ENCODE measurements at places on chromosomes 3 and 15.

DNA sequence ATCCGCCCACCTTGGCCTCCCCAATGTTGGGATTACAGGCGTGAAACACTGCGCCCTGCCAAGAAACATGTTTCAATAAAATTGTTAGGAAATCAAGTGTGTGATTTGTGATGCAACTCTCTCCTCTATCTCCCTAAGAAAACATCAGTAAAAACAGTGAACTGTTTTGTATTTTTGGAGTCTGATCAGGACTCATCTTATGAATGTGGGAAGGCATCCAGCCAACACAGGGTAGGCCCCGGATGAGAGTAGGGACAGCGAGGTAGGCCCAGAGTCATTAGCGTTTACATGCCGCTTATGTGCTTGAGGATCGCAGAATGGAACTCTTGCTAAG is 884 bp upstream of the GLYCTK start:
- no peak for DNase-seq

DNA sequence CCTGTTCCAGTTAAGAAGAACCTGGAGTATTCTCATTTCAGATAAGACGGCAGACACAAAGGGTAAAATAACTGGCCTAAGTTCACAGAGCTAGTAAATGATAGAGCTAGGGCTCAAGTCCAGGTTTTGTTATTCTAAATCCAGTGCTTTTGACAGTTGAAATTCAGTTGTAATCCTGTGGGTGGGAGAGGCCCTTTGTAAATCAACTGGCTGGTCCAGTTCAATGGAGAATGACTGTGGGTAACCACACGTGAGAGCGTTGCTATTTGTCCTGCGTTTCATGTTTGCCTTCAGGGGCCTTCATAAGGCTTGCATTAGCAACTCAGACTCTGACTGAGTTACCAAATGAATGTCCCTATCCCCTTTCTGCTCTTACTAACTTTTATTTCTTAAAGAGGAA is 24.2 kb upstream of the CD96 start:
- DNase-seq, result no peak

- DNase-seq, result no peak
Measured at GRCh38 chr3:4954256-4955000, 24.8 kb upstream of the BHLHE40 start.

DNA sequence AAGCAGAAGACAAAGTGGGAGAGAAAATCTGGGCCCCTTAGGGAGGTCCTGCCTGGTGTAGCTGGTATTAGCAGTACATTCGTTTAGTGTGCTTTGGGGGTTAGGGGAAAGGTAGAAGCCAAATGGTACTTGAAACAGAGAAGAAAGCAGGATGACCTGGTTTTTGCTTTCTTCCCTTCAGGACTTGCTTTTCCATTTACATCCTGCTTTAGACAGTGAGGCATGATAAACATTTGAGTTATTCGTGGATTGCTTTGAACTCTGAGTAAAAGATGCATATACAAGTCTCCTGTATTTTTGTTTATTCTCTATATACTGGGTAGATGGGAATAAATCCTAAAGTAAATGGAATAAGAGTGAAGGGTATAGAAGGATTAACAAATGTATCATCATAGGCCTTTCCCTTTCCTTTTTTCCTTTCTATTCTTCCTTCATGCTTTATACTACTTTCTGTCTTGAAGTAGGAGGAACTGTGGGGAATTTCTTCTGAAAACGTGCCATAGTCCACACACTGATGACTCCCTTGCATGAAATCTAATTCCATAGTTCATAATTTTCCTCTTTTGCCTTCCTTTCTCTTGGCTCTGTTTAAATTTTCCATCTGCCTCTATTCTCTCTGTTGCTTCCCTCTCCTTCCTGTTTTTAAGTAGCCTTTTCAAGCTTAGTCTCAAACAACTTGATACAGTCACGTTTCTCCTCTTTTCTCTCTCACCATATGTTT is 139.5 kb upstream of the RBMS3 start:
- DNase-seq, result peak; percentile 10

- DNase-seq, result no peak
Measured at GRCh38 chr3:152865668-152866245, 30.8 kb downstream of the P2RY1 start.

- DNase-seq, result no peak
Measured at GRCh38 chr15:61545763-61546162, 316.7 kb upstream of the RORA start.

DNA sequence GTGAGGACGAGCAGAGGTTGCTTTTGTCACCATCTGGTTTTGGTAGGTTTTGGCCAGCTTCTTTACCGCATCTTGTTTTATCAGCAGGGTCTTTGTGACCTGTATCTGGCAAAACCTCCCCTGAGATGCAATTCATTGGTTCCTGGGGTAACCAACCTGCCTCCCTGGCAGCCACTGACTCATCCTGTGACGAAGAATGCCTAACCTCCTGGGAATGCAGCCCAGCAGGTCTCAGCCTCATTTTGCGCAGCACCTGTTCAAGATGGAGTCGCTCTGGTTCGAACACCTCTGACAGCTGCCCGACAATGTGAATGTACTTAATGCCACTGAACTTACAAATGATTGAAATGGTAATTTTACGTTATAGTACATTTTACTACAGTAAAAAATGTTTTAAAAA is 6.8 kb upstream of the ADAMTS17 start:
- no peak for DNase-seq

DNA sequence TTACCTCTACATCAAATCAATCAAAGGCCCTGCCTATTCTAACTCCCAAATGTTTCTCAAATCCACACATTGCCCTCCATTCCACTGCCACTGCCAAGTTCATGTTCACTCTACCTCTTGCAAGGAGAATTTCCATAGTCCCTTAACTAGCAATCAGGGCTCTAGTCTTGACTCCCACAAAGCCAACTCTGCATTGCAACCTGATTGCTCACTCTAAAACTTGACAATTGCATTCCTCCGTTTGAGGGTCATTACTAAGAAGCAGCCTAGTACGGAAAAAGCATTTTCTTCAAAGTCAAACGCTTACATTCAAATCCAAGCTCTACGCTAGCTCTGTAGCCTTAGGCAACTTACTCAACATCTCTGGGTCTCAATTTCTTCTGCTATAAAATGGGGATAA is 1.2 kb downstream of the CPA3 start:
- no peak for DNase-seq

- no peak for DNase-seq
Measured at GRCh38 chr15:63077952-63078351, 35.4 kb downstream of the TPM1 start.

- DNase-seq, result no peak
Measured at GRCh38 chr3:139263798-139264197, 80.0 kb upstream of the MRPS22 start.

GRCh38 chr15:75460646-75461045 is 9.2 kb upstream of the SIN3A start:
- DNase-seq, result no peak

DNA sequence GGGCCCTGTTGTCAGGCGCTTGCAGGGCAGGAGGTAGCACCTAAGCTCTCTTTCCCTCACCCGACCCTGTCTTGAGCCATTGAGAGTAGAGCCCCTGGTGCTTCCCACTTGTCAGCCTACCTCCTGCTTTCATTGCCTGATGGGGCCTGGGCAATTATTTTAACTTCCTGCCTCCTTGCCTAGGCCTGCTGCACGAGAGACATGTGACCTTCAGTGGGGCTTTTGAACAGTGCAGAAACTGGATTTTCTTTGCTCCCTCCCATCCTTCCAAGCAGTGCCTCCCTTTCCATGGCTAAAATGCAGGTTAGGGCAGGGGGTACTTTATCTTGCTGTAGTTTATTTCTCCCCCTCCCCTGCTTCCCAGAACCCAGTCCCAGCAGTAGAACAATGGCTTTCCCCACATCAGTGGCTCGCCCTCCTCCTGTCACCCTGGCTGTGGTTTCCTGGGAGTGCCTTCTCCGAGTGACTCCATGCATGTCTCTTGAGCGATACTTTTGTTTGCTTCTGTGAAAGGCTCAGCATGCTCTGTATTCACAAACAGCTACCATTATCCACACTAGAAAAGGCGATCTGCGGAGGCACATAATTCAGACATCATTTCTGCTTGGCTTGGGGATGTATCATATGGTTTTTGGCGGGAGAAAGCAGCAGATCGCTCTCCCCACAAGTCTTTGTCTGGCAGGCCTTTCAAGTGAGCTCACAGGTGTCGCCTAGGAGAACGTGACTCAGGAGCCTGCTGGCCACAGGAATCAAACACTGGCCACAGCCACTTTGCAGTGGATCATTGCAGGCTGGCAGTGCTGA is 24.1 kb downstream of the PDIA5 start:
- no peak for DNase-seq

- peak; percentile 49 for DNase-seq
Measured at GRCh38 chr3:195250473-195251251, 20.3 kb downstream of the XXYLT1 start.

DNA sequence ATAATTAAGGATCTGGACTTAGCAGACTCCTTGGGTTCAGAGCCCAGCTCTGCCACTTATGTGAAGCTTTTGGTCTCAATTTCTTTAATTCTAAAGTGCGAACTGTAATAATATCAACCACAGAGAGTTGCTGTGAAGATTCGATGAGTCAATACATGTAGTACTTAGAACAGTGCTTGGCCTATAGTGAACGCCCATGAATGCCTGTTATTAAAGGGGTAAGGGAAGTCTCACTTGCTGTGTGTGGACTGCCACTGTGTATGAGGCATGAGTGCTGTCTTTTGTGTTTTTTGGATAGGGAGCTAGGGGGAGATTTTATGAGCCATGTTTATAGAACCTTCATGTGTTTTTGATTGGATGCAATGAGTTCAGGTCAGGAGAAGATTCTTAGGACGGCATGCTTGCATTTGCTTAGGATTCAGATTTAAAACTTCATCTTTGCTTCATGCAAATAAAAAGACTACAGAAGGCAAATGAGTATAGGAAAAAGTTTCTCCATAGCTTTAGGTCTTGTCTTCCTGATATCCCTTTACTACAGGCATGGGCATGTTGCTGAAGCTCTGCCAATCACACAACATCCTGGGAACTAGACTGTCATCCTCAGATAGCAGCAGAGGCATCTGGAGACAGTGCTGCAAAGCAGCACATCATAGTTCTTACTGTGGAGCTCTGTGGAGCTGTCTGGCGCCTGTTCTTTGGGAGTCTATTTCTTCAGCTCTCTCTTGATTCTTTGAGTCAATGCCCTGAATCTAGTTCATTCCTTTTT is 50.0 kb downstream of the PLS1 start:
- no peak for DNase-seq

Measured in right kidney (tissue), 9 donors.